AML-193 (cell line): ENCODE measurements at places on chromosomes 5 and 9.

- no peak for DNase-seq
Measured at GRCh38 chr9:114583371-114584155, 4.0 kb upstream of the ATP6V1G1 start.

DNA sequence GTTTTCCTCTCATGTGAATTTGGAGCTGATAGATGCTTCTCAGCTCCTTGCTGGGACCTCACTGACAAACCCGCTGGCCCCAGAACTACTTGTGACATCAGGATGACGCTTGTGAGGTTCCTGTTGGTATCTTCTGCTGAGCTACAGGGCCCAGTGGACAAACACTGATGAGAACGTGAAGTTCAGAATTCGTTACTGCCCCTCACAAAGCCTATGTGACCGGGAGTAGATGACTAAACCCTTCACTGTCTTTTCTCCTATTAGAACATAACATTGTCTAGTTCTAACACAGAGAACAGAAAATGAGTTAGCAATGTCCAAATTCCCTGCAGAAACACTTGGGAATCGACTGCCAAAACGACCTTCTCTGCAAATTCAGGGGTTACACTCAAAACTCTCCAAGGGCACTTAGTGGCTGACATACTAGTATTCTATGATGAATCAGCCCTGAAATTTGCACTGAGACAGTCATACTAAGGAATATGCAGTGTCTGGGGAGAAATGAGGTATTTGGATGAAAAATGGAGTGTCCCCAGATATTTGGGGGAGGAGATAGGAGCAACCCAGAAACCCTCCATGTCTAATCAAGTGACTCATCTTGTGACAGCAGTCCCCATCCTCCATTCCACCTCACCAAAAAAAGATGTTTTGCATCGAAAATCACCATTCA, 143.2 kb upstream of the TRIM32 start:
- DNase-seq: no peak

DNA sequence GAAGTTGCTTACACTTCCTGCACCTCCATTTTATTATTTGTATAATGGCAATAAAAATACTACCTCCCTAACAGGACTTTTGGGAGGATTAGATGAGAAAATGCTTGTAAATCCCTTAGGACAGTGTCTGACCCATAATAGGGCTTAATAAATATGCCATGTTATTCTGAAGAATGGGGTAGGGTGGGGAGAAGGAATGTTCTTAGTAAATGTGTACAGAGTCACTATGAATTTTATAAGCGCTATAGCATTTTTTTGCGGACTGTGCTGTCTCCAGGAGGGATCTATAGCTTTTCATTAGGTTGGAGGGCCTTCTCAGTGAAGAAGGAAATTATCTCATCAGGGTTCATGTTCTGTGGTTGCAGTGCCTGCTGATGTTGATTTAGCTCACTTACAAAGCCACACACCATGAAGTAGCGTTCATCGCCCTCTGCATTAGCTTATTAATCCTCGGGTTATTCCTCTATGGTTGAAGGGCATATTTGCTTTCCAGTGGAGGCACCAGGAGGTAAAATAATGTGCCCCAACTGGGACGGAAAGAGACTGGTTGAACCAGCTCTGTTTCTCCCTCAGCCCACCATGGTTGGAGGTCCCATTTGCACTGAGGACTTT, 497.1 kb downstream of the ARHGEF28 start:
- no peak for DNase-seq

- DNase-seq: no peak
Measured at GRCh38 chr5:72302171-72302570, 17.9 kb downstream of the MRPS27 start.

GRCh38 chr9:108496846-108497245, 358.9 kb downstream of the ACTL7B start:
- no peak for DNase-seq

- no peak for DNase-seq
Measured at GRCh38 chr9:131426545-131426944, 32.7 kb downstream of the PRRC2B start.

GRCh38 chr9:79383096-79383495, 188.7 kb upstream of the TLE4 start:
- no peak for DNase-seq

DNA sequence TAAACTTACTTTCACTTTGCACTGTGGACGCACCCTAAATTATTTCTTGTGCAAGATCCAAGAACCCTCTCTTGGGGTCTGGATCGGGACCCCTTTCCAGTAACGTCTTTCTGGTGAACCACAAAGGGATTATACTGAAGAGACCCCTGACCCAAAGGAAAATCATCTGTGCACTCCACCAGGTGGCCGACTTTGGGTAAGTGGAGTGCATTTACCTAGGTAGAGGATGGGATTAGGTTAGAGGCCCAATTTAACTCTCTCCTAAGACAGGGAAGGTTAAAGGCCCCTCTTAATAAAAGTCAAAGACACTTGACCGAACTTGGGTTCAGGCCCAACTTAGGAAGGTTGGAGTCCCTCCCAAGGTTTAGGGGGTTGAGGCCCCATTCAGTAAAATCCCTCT, 8.2 kb upstream of the PAIP1 start:
- DNase-seq: no peak

DNA sequence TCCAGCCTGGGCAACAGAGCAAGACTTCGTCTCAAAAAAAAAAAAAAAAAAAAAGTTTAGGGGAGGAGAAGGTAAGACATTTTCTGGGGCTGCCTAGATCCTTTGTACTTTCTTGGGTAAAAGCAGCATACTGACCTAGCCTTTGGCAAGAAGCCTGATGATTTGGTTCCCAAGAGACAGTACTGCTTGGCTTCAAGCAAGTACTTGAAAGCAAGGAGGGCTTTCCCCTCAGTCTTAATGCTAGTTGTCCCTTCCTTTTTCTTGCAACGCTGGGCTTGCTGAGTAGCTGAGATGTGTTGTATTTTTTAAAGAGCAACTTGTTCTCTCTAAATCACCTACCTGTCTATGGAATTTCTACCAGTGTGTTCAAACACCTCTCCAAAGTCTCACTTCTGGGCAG, 76.2 kb downstream of the INSYN2B start:
- DNase-seq: no peak

DNA sequence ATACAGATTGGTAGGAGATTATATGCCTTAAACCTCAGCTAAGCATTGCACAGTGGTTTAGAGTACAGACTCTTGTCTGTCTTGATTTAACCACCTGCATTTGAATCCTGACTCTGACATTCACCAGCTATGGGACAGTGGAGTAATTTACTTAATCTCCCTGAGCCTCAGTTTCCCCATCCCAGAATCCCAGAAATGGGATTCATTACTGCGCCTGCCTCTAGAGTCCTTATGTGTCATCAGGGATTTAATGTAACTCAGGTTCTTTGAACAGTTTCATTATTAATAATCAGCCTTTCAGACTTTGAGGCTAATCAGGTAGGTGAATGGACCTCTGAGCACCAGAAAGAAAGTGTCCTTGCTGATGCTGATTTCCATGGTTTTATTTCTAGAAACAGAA, 149.1 kb downstream of the SMARCA2 start:
- no peak for DNase-seq

- DNase-seq: no peak
Measured at GRCh38 chr9:135365013-135365768, 114.4 kb upstream of the PPP1R26 start.

DNA sequence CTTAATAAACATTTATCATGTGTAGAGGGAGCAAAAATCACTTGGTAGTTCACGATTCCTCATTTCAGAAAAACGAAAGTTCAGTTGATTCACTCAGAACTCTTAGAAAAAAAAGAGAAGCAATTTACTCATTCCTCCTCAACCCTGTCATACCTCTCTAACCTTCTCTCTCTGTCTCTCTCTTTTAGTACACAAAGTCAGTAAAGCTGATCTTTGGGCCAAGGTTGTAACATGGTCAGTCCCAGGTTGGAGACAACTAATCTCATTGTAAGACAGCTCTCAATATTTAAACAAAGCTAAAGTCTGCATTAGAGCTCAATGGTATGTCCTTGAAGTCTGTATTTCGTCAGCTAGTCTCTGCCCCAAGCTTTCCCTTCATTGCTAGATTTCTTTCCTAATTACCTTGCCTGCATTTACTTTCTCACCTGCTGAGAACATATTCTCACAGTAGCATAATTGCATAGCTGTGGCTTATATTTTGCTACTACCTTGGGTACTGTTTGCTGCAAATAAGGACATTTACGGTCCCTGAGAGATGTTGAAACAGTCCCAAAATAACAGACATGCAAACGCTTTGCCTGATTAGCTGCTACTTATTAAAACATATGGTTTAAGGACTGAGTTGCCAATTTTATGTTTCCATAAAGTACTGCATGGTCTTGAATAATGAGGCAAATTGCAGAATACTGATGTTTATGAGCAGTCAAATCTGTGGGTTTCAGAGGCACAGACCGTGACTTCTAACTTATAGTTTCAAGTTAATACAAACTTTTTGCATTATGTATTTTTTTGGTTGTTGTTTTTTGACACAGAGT, 138.3 kb downstream of the GPBP1 start:
- DNase-seq: no peak

DNA sequence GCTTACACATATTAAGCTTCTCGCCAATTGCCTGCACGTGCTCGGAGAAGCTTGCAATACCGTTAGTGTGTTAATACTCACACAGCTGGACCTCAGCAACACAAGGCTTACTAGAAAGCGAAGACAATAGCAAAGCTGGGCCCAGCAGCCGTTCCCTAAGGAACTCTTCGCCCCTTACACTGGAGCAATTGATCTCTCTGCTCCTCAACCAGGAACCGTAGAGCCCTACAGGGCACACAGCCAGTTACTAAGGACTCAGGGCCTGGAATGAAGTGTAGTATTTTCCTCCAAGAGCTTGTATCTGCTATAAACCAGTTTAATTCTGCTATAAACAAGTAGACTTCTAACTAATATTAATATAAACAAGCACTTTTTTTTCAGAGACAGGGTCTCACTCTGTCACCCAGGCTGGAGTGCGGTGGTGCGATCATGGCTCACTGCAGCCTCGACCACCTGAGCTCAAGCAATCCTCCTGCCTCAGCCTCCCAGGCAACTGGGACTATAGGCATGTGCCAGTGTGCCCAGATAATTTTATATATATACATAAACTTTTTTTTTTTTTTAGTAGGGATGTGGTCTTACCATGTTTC, 67.0 kb upstream of the SIMC1 start:
- DNase-seq: no peak

GRCh38 chr5:179699616-179700237, 960 bp downstream of the CANX start:
- DNase-seq: peak; percentile 31

GRCh38 chr5:158502686-158503085, 597.0 kb downstream of the EBF1 start:
- peak; percentile 73 for DNase-seq

DNA sequence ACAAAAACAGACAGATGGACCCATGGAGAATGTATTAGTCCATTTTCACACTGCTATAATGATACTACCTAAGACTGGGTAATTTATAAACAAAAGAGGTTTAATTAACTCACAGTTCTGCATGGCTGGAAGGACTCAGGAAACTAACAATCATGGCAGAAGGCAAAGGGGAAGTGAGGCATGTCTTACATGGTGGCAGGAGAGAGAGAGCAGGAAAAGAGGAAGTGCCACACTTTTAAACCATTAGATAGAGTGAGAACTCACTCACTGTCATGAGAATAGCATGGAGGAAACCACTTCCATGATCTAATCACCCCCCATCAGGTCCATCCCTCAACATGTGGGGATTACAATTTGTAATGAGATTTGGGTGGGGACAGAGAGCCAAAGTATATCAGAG, 808.9 kb downstream of the CDH12 start:
- peak; percentile 1 for DNase-seq

DNA sequence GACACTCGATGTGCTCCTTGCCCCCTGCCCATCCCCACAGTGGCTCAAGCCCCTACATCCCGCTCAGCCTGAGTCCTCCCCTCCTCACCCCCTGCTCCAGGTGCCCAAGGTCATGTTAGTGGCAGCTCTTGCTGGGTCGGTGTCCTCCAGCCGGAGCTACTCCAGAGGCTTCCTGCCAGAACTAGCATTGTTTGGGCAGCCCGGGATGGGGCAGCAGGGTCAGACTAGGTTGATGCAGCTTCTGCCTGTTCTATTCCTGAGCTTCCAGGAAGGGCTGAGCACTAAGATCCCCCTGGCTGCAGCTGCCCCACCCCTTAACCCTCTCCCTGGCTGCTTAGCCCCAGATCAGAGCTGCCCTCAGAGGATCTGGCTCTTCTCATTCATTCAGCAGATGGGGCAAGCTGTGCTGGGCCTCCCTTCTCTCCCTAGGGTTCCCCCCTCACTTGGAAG, 671 bp downstream of the RGS14 start:
- no peak for DNase-seq

GRCh38 chr5:75666801-75667200, 50.4 kb downstream of the POC5 start:
- DNase-seq: no peak

- DNase-seq: no peak
Measured at GRCh38 chr5:145558288-145558687, 276.9 kb downstream of the PRELID2 start.

- no peak for DNase-seq
Measured at GRCh38 chr5:34516686-34517085, 139.4 kb upstream of the RAI14 start.

GRCh38 chr5:124614105-124614504, 132.3 kb downstream of the ZNF608 start:
- DNase-seq: no peak

DNA sequence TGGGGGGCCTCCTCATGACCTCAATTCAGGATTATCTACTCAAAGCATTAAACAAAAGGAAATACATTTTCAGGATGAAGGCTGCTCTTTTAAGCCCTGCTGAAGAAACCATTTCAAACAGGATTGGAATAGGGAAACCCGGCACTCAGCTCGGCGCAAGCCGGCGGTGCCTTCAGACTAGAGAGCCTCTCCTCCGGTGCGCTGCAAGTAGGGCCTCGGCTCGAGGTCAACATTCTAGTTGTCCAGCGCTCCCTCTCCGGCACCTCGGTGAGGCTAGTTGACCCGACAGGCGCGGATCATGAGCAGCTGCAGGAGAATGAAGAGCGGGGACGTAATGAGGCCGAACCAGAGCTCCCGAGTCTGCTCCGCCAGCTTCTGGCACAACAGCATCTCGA, 720 bp downstream of the TMEM203 start:
- no peak for DNase-seq

- DNase-seq: no peak
Measured at GRCh38 chr5:135328128-135328687, 70.8 kb downstream of the MACROH2A1 start.

DNA sequence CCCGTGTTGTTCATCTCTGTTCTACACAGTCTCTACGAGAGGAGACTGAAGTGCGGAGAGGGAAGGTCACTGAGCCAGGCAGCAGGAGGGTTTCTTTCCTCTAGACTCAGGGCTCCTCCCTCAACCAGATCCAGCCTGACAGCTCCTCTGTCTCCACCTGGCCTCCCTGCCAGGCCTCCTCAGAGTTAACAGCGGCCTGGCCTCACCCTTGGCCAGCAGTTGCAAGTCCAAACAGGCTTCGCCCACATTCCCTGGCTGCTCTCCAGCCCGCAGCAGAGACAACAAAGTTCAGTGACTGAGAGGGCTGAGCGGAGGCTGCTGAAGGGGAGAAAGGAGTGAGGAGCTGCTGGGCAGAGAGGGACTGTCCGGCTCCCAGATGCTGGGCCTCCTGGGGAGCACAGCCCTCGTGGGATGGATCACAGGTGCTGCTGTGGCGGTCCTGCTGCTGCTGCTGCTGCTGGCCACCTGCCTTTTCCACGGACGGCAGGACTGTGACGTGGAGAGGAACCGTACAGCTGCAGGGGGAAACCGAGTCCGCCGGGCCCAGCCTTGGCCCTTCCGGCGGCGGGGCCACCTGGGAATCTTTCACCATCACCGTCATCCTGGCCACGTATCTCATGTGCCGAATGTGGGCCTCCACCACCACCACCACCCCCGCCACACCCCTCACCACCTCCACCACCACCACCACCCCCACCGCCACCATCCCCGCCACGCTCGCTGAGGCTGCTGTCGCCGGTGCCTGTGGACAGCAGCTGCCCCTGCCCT, at the start of gene HRCT1:
HRCT1 (plus strand) TSS at position 291 of the 768 bp plus-strand sequence; CDS start at position 377, 86 bp downstream.
- no peak for DNase-seq

GRCh38 chr5:91486638-91487037, 103.5 kb upstream of the ARRDC3 start:
- no peak for DNase-seq
